Left ventricle myocardium inferior (tissue), 1 donor: ENCODE measurements at places on chromosomes 7 and 10. TPM values are rescaled to one million over a fixed set of nuclear protein-coding genes. Genes with fewer than 3 reads are reported as not detected.

The ZDHHC4 gene
- 36.7 TPM for total RNA-seq

The SEPTIN14 gene
- not detected for total RNA-seq

The GPR37 gene
- total RNA-seq = not detected

The FRMPD2 gene
- total RNA-seq = 0.38 TPM

The WNT16 gene
- total RNA-seq = not detected

The CDC14C gene
- total RNA-seq = not detected
